Effector CD4-positive, alpha-beta T cell (primary cell): ENCODE measurements at places on chromosomes 6 and 20.

DNA sequence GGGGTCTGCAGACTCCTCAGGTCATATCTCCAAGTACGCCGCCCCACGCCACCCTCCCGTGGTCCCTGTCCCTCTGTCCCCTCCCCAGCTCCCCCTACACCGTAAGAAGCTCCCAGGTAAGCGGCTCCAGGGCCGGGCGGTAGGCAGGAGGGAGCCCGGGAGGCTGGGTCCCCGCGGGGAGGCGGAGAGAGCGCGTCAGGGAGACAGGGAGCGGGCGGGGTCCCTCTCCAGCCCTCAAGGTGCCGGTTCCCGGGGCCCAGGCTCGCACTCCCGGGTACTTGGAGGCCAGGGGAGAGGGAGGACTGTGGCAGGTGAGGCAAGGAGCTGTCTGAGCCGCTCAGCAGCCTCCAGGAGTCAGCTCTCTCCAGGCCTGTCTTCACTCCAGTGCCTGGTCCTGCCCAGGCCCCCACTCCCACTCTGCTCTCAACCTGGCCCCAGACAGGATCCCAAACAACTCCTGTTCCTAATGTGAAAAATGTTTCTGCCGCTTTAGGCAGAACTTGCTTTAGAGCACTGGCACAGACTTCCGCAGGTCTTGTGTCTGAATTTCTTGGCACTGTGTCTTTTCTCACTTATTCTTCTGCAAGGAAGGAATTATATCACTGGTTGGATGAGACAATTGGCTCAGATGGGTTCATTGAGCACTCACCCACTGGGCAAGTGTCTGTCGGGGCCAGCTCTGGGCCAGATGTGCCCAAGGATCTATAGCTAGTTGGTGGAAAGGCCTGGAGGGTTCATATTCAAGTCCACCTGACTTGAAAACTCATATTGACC lies 36.6 kb downstream of the HLA-G start:
- no peak for DNase-seq

- DNase-seq, result no peak
Observed at GRCh38 chr6:125224231-125224861, 70.8 kb downstream of the TPD52L1 start.

DNA sequence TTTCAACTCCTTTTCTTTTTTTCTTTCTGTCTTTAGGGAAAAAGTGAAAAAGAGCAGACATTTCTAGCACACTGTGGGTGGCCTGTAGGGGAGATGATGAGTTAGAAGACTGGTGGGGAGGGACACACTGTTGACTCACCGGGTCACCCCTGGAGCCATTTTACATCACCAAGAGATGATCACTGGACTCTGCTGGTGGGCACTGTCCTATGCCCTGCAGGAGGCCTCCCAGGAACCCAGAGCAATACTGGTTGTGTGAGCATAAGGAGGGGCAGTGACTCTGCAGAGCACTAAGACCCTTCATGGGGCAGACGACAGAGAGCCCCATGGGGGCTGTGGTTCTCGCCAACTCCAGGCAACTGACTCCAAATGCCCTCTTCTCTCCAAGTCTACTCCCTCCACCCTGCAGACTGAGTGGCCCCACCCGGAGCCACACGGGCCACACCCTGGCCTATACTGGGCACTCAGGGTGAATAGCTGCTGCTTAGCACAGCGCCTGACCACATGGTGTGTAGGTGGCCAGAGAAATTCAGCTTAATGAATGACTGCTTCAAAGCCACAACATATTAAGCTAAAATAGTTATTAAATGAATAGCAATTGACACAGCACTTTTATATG lies 177.5 kb downstream of the CDC5L start:
- DNase-seq, result no peak

- no peak for DNase-seq
Observed at GRCh38 chr6:27553123-27553904, 80.4 kb upstream of the ZNF184 start.

DNA sequence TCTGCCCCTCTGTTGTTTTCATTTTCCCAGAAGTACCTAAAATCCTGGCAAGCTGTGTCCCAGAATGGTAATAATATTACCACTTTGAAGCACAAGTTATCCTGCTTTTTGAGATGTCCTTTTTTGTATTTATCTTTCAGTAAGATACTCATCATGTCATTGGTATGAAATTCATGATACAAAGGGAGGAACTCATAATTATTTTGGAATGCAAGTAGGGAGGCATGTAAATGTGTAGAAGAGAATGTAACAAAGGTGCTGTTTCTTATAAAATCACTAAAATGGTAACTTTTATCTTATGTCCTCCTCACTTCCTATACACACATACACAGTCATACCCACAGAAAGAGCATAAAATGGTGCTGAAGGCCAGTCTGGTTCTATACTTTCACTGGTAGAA lies 109.9 kb downstream of the CD2AP start:
- DNase-seq, result no peak

- no peak for DNase-seq
Observed at GRCh38 chr20:49540687-49541435, 27.1 kb downstream of the PTGIS start.

DNA sequence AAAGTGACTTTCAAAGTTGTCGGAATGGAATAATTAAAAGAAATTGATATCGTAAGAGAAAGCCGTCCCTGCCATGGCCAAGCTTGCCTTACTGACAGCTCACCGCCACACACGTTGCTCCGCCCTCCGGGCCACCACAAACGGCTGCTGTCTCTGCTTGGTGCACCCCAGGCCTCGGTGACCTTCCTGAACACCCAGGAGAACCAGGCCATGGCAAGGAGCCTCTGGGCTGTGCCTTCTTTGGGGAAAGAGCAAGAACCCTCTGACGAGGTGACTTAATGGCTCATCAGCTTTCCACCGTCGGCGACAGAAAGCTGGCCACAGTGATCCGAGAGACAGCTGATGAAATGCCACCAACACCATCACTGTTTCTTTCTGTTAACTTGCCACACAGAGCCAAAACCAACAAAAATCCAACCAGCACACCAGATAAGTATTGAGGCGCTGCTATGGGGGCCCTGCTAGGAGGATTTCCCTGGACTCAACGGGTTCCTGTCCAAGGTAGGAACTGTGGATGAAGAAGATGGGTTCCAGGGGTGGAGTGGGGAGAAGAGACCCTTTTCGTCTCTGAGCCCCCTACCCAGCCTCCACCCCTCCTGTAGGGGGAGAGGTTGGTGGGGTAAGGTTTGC lies 61.4 kb downstream of the NPEPL1 start:
- DNase-seq, result no peak

DNA sequence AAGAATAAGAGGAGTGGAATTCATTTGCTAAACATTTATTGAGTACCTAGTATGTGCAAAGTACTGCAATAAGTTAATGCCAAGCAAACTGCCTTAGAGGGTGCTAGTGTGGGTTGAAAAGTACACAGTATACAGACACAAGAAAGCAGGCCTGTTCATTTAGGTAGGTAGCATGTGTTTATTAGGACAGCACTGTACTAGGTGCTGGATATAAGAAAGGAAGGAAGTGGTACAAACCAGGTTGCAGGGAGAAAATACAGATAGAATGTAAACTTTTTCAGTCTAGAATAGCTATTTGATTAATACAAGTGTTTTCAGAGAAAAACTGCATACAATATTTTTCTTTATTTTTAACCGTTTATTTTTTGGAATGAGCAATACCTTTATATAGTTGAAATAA lies 68.1 kb downstream of the PHF20 start:
- DNase-seq, result no peak

- DNase-seq, result no peak
Observed at GRCh38 chr20:15547119-15547518, 1026.1 kb downstream of the KIF16B start.

- no peak for DNase-seq
Observed at GRCh38 chr6:36843170-36843569, 3.9 kb upstream of the CPNE5 start.

GRCh38 chr6:147749331-147749730 lies 240.8 kb downstream of the SAMD5 start:
- no peak for DNase-seq

- no peak for DNase-seq
Observed at GRCh38 chr6:161493576-161494118, 219.8 kb upstream of the AGPAT4 start.
